ENCODE measurements at places on chromosomes 16 and 17. TPM values are rescaled to one million over a fixed set of nuclear protein-coding genes. Genes with fewer than 3 reads are reported as not detected.

- no peak for DNase-seq
- no peaks in the 10 kb centered on the region for H3K27me3 ChIP-seq
- H3K36me3 ChIP-seq: no peaks in the 10 kb centered on the region
- H3K4me1 ChIP-seq: no peaks in the 10 kb centered on the region
- H3K4me3 ChIP-seq: no peak overlapping the region
- H3K27ac ChIP-seq: no peak overlapping the region
Measured at GRCh38 chr17:62713086-62713881, 85.8 kb downstream of the MRC2 start.

- H3K4me3 ChIP-seq: no peak overlapping the region
- no peaks in the 10 kb centered on the region for H3K4me1 ChIP-seq
- no peak overlapping the region for H3K27ac ChIP-seq
- no peaks in the 10 kb centered on the region for H3K27me3 ChIP-seq
- DNase-seq: no peak
- H3K36me3 ChIP-seq: no peaks in the 10 kb centered on the region
Measured at GRCh38 chr17:70674061-70674460, 504.7 kb downstream of the KCNJ2 start.

GRCh38 chr17:39753514-39754160, 15.9 kb downstream of the GRB7 start:
- peaks cover 28% of the 10 kb centered on the region for H3K4me1 ChIP-seq
- H3K4me3 ChIP-seq: peak overlapping the region; percentile 54
- peak overlapping the region; percentile 97 for H3K27ac ChIP-seq
- DNase-seq: peak; percentile 62
- no peaks in the 10 kb centered on the region for H3K36me3 ChIP-seq

DNA sequence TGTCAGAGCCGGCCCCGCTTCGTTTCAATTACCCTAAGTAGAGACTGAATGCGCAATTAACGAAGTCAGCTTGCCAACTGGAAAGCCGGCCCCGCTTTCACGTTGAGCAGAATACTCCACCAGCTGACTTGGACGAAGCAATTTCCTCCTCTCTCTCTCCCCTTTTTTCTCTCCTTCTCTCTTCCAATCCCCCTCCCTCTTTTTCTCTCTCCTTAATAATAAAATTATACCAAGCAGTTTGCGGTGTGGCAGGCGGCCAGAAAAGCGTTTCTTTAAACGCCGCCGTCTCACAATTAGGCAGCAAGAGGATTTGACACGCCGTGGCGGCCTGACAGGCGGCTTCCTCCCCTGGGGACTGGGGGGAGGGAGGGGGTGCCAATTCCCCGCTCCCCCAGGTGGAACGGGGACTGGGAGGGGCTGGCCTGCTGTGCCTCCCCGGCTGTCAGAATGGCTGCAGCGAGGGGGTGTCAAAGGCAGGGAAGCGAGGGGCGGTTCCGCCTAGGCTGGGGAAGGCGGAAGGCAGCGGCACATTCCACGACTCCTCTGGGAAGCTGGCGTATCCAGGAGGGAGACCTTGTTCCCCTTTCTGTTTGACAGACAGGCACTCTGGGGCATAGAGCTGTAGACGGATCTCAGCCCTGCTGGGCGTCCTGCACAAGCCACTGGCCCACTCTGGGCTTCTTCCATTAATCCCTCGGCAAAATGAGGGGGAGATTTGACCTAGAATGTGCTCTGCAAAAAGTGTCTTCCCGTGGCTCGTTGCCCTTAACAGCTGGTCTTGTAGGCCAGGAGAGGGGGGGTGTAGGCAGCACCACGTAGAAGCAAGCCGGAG, 52.7 kb downstream of the SREBF1 start:
- H3K27ac ChIP-seq: peak overlapping the region; percentile 23
- H3K4me3 ChIP-seq: peak overlapping the region; percentile 36
- no peaks in the 10 kb centered on the region for H3K36me3 ChIP-seq
- peaks cover 5% of the 10 kb centered on the region for H3K27me3 ChIP-seq
- DNase-seq: no peak

GRCh38 chr17:56594320-56595107, 1.0 kb downstream of the NOG start:
- H3K36me3 ChIP-seq: no peaks in the 10 kb centered on the region
- no peak overlapping the region for H3K27ac ChIP-seq
- peaks cover 2% of the 10 kb centered on the region for H3K27me3 ChIP-seq
- DNase-seq: no peak
- peaks cover 55% of the 10 kb centered on the region for H3K4me1 ChIP-seq

DNA sequence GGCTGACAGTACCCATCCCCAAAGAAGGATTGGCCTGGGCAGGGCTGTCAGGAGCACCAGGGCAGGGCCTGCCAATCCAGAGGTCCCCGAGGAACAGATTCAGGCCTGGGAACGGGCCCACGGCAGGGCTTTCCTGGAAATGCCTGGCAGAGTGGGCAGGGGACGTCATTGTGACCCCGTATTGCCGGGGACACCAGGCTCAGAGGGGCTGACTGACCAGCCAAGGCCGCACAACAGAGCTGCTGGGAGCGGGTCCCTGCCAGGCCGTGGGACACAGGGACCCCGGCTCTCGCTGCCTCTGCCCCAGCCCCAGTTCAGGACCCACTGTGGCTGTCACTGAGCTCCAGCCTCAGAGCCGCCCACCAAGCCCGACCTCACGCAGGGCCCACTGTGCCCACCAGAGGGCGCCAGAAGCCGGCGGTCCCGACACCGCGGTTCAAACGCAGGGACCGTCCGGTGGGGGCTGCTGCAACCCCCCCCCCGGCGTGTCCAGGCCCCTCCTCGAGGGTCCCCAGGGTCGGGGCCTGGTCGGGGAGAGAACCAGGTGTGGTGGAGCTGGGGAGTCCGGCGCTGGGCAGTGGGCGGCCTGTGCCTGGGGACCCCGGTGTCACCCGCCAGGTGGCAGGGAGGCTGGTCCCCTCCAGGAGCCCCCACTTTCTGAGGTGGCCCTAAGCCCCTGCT, 15.2 kb upstream of the SSTR5 start:
- H3K27me3 ChIP-seq: no peaks in the 10 kb centered on the region
- no peak overlapping the region for H3K4me3 ChIP-seq
- no peak overlapping the region for H3K27ac ChIP-seq
- no peaks in the 10 kb centered on the region for H3K36me3 ChIP-seq

- H3K4me1 ChIP-seq: no peaks in the 10 kb centered on the region
- DNase-seq: no peak
- H3K27ac ChIP-seq: no peak overlapping the region
- no peaks in the 10 kb centered on the region for H3K27me3 ChIP-seq
- no peaks in the 10 kb centered on the region for H3K36me3 ChIP-seq
- H3K4me3 ChIP-seq: no peak overlapping the region
Measured at GRCh38 chr16:78903843-78904242, 696.7 kb downstream of the MAF start.

DNA sequence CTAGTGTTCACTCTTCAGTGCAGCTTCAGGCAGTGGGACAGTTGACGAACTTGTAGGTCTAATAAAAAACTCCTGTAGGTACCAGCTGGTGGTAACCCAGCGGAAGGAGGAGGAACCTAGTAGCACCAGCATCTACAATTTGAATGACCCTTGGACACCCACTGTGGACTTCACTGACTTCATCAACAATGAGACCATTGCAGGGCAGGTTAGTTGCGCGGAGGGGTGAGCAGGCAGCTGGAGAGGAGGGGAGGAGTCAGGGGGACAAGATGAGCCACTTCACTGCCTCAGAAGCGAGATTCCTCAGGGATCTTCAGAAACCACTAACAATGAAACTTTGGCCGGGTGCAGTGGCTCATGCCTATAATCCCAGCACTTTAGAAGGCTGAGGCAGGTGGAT, 22.3 kb downstream of the AOC3 start:
- H3K27ac ChIP-seq: no peak overlapping the region
- no peaks in the 10 kb centered on the region for H3K36me3 ChIP-seq
- H3K27me3 ChIP-seq: no peaks in the 10 kb centered on the region

DNA sequence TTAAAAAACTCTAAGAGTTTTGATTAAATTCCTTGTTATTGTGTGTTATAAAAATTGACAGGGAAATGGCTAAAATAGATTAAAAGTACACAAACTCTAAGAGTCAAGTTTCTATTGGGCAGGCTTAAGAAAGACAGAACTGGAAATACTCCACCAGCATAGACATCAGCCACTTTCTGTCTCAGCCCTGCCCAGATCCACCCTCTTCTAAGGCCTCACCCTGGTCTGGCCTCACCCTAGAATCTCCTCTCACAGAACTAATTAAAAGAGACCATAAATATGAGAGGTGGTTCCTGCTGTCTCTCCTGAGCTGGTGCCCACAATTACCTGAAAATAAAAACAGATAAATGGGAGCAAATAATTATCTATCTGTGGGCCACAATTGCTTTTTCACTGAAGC, 1951.0 kb downstream of the TP53TG3F start:
- H3K36me3 ChIP-seq: no peaks in the 10 kb centered on the region
- DNase-seq: no peak
- no peaks in the 10 kb centered on the region for H3K4me1 ChIP-seq

GRCh38 chr16:7976563-7976962, 613.7 kb downstream of the TMEM114 start:
- no peaks in the 10 kb centered on the region for H3K36me3 ChIP-seq
- no peaks in the 10 kb centered on the region for H3K27me3 ChIP-seq
- H3K4me3 ChIP-seq: no peak overlapping the region
- H3K4me1 ChIP-seq: no peaks in the 10 kb centered on the region

DNA sequence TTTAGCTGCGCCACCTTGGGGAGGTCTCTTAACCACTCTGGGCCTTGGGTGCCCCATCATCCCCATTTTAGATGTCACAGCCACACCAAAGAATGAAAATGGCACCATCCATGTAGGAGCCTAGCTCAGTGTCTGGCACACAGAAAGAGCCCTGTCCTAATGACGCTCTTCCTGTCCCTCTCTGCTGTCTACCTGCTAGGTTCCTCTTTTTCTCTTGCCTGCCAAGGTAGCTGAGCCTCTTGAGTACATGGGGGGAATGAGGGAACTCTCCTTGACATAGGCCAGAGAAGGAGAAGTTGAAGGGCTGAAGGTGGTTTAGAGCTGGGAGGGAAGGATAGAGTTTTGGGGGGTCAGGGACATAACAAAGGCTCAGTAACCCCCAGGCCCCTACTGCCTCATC, 1.8 kb downstream of the RUNDC3A start:
- H3K4me3 ChIP-seq: no peak overlapping the region
- H3K36me3 ChIP-seq: no peaks in the 10 kb centered on the region
- H3K27me3 ChIP-seq: no peaks in the 10 kb centered on the region
- H3K4me1 ChIP-seq: peaks cover 23% of the 10 kb centered on the region
- no peak for DNase-seq

DNA sequence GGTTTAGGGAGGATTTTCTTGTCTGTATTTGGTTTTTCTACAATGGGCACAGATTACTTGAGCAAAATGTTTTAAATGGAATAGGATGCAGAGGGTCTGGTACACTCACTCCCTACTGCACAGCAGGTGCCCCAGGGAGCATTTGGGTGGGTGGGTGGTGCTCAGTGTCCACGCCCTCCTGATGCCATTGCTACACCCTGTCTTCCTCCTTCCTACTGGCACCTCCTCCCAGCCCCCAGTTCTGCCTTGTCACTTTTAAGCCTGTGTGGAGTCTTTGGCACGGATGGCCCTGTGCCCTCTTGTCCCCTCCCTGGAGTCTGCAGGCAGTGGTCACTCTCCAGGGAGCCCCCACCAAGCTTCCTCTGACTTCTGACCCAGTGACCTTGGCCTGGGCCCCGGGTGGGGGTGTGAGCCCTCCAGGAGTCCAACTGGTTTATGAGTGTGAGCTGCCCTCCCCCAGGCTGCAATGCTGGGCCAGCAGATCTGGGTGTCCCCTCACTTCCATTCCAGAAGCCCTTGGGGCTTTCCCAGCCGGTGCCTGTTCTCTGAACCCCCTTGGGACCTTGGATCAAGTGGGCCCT, 15.5 kb downstream of the LLGL2 start:
- DNase-seq: no peak
- H3K4me1 ChIP-seq: no peaks in the 10 kb centered on the region
- H3K27me3 ChIP-seq: no peaks in the 10 kb centered on the region
- H3K27ac ChIP-seq: no peak overlapping the region
- no peak overlapping the region for H3K4me3 ChIP-seq
- H3K36me3 ChIP-seq: no peaks in the 10 kb centered on the region

DNA sequence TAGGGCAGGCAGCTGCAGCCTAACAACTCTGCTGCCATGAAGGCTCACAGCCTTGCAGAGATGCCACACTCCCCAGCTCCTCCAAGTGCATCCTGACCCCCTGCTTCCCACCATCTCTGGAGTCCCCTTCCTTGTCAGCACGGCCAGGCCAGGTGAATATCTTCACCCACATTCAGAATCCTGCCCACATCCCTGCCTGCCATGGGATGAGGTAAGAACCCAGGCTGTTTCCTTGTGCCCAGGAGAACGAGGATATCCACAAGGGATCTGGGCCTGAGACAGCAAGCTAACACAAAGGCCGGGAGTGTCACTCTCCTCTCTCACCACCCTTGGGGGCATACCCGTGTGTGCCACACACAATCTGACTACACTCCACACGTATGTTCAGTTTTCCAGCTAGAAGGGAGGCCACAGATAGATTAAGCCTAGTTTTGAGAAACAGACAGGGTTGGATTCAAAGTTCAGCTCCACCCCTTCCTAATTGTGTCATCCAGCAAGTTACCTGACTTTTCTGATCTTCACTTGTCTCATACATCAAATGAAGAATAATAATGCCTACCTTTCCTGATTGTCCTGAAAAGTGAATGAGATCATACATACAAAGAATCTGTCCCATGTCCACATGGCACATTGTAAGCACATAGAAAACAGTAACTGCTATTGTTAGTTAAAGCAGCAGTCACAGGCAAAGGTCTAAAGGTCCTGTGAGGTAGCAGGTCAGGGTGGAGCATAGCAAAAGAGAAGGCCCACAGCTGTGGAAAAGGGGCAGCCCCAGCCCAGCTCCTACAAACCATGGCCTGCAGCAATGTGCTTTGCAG, 17.4 kb upstream of the SUPT4H1 start:
- H3K27ac ChIP-seq: no peak overlapping the region
- H3K36me3 ChIP-seq: no peaks in the 10 kb centered on the region
- H3K4me3 ChIP-seq: no peak overlapping the region
- DNase-seq: no peak
- no peaks in the 10 kb centered on the region for H3K4me1 ChIP-seq

- no peak for DNase-seq
- H3K4me1 ChIP-seq: no peaks in the 10 kb centered on the region
- no peaks in the 10 kb centered on the region for H3K27me3 ChIP-seq
- H3K4me3 ChIP-seq: no peak overlapping the region
Measured at GRCh38 chr17:14460516-14461226, 159.8 kb downstream of the HS3ST3B1 start.

- peaks cover 33% of the 10 kb centered on the region for H3K4me1 ChIP-seq
- H3K36me3 ChIP-seq: no peaks in the 10 kb centered on the region
- H3K27ac ChIP-seq: no peak overlapping the region
- H3K27me3 ChIP-seq: no peaks in the 10 kb centered on the region
- H3K4me3 ChIP-seq: no peak overlapping the region
Measured at GRCh38 chr16:3092501-3092941, 6.6 kb downstream of the ZSCAN10 start.

The TMEM100 gene
- 185 TPM for total RNA-seq

The HOXB8 gene
- not detected for total RNA-seq

The FOXN1 gene
- total RNA-seq: 0.07 TPM

The MKS1 gene
- total RNA-seq: 14.9 TPM

The NPLOC4 gene
- total RNA-seq: 77.7 TPM

The SOCS7 gene
- 40.4 TPM for total RNA-seq

The TMEM98 gene
- total RNA-seq: 45.2 TPM

The TBC1D3E gene
- not detected for total RNA-seq

The EMP2 gene
- total RNA-seq: 1,020 TPM
